ENCODE measurements at places on chromosomes 2 and 18.

DNA sequence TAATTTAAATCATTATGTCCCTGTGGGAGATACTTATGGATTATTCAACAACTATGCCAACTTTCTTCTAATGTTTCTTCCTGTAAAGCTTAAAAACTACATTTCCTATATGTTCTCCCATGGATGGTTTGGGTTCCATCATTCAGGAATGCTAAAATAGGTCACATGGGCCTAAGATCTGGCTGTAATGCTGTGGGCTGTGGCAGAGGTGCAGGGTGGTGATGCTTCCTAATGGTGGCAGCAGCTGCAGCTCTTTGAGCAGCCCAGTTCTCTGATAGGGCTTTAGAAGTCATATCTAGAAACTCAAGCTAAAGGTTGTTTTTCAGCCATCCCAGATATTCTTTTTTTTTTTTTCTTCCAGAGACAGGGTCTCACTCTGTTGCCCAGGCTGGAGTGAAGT is 266.1 kb downstream of the ZNF385B start:
- no peak for DNase-seq

DNA sequence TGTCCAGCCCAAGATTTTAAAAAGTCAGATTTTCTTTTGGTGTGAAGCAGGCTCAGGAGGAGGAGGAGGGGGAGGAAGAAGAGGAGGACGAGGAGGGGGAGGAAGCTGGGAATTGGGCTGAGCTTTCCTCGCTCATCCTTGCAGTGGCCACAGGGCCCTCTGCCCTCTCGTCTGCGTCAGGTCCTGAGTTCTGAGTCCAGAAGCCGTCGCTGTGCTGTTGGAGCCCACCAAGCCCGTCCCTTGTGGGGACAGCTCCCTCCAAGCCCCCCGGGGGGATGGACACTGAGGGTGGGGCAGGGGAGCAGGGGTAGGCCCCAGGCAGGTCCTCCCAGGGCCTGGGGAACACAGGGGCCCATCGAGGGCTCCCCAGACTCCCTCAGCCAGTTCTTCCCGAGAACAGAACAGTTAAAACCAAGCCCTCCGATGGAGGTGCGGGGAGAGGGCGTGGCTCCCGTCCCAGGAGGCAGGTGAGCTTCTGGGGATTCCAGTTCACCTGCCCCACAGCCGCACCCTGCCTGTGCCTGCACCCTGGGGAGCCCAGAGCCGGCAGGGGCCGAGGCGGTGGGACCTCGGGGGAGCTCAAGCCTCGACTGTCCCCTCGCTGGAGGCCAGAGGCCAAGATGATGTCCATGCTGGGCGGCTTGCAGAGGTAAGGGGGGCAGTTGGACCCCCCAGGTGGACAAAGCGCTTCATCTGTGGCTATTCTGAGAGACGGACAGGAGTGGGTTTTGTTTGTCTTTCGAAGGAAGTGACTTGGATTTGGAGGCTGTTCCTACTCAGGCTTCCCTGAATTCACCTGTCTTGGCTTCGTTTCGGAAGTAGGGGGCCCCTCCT is at the start of gene GAL3ST2:
Gene GAL3ST2, plus strand, starts transcription at position 487 of the 834 bp plus-strand sequence. Its CDS starts 134 bp downstream, at position 621.
- no peak for DNase-seq

DNA sequence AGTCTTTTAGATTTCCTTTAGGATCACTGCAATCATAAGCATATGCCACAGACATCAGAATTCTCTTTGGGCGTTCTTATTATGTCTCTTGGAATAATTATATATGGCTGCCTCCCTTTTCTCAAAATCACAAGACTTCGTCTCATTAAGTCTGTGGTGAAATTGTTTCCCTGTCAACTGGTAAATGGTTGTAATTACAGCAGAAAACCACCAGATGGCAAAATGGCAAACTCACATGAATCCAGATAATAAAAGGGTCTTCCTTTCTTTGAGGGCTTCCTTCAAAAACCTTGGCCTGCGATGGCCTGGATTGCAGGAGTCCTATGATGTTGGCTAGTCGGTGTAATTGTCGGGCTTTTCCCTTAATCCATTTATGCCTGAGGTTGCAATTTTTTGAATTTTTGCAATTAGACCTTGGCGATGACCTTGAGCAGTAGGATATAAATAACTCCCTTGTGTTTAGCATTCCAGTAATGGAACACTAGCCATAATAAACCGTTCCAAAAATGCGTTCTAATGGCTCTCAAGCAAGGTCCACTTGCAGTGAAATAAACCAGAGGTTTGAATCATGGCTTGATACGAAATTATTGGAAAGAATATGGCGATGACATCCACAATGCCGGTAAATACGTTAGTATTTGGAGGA is 656.4 kb downstream of the MBD2 start:
- no peak for DNase-seq

GRCh38 chr2:183474912-183475695 is 350.9 kb downstream of the NUP35 start:
- DNase-seq = no peak

DNA sequence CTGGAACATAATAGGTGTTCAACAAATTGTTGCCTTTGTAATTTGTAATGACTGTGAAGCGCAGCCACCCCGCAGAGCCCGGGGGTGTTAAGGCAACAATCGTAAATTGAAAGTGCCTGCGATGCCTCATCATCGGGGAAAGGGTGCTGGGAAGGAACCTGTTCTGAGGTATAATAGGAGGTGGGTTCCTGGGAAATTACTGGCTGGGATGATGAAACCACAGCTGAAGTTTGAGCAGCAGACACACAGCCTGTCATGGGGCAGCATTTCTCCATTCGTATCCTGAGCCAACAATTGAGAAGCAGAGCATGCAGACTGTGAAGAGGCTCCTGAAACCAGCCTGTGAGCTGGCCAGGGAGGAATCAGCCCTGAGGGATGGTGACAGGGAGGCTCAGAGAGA is 404.0 kb upstream of the MYT1L start:
- no peak for DNase-seq

- DNase-seq = no peak
Measured at GRCh38 chr2:127228102-127228501, 8.0 kb upstream of the CYP27C1 start.

GRCh38 chr2:487186-488079 is 189.8 kb downstream of the TMEM18 start:
- no peak for DNase-seq
